ENCODE measurements at places on chromosomes 2 and 18.

DNA sequence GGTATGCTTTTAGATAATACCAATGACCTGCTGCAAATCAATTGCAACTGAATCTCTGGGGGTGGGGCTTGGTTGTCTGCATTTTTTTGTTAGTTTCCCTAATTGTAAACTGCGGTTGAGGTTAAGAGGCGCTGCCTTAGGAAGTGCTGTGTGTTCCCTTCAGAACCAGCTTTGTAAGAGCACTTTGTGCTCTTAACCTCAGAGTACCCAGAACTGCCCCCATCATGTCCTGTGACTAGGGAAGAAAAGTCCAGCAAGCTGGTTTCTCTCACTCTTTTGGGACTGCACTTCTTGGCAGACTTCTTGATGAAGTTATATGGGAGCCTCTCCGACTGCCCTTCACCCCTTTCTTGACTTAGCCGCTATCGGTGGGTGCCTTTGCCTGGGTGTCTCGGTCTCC is 245.5 kb upstream of the CXCR4 start:
- DNase-seq = no peak

DNA sequence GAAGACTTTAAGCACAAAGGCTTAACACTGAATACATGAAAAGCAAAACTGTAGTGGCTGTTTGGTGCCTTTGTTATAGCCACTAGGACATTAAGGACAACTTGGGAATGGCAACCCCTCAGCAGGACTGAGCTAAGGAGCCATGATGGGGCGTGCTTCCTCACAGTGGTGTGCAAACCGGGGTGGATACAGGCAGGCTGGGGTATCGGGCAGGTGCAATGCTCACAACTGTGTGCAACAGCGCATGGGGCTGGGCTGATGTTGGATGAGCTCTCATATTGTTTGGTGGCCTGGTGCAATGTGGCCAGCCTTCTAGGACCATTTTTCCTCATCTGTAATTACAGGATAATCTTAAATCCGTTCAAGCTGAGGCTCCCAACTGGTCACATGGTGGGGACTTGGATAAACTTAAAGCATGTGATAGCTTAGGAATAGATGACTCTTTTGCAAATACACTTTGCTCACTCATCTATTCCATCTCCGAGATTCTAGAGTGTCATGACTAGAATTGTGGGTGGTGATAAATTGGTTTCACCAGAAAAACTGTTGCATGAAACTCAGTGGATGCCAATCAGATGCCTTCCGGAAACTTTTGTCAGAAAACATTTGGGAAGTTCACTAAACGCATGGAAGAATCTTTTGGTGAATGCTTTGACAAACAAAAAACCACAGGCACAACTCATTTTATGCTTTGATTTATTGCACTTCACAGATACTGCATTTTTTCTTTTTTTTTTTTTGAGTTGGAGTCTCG is 116.5 kb downstream of the PXDN start:
- DNase-seq = no peak

GRCh38 chr2:66576561-66577320 is 141.8 kb downstream of the MEIS1 start:
- no peak for DNase-seq

GRCh38 chr2:128817171-128817570 is 498.5 kb upstream of the HS6ST1 start:
- DNase-seq = no peak

DNA sequence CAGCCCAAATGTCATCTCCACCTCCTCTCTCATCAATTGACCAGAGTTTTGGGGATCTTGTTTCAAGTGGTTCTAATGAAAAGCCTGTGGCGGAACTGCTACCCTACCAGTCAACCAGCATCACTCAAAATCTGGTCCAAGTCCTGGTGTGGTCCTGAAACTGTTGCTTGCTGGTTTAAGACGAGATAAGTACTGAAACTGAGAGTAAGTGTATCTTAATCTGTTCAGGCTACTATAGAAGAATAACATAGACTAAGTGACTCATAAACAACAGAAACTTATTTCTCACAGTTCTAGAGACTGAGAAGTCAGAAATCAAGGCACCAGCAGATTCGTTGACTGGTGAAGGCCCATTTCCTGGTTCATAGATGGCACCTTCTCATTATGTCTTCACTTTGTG is 879 bp upstream of the GALNT5 start:
- DNase-seq = no peak

GRCh38 chr2:26735883-26736588 is 28.0 kb upstream of the SLC35F6 start:
- no peak for DNase-seq

- DNase-seq = no peak
Observed at GRCh38 chr2:107146181-107146580, 260.2 kb upstream of the ST6GAL2 start.

All from CD8-positive, alpha-beta memory T cell (primary cell).